Inflammatory macrophage treated with lipopolysaccharide for 4 hours (primary cell): ENCODE measurements at places on chromosomes 11 and 22.

DNA sequence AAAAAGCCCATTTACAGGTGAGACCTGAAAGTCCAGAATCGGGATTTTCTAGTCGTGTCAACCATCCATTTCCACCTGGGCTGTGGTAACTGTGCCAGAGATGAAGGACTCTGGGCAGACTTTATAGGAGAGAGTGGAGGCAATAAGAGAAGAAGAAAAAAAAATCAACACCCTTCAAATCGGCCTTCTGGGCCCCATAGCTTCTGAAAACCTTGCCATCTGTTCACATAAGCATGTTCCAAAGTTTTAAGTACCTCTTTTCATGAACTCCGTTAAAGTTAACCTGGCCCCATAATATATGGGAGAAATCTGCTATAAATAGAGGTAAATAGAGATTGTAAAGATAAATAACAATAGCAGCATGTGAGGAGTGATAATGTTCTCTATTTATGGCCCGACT lies 470.5 kb downstream of the MIAT start:
- DNase-seq: no peak

DNA sequence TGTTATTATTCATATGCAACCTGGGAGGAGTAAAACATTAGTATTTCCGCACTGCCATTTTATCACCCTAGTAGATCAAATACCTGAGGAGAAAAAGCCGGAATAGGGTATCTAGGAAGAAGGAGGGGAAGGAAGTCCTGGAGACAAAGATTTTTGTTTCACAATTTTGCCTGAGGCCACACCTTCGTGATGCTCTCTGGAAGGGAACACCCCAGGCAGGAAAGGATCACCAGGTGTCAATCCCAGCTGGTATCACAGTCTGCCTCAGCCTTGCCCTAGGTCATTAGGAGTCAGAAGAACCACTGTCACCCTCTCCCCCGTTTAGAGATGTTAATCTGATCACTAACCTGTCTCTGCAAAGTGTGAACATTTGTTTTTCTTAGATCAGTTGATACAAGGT lies 35.4 kb upstream of the IGSF9B start:
- DNase-seq: no peak

DNA sequence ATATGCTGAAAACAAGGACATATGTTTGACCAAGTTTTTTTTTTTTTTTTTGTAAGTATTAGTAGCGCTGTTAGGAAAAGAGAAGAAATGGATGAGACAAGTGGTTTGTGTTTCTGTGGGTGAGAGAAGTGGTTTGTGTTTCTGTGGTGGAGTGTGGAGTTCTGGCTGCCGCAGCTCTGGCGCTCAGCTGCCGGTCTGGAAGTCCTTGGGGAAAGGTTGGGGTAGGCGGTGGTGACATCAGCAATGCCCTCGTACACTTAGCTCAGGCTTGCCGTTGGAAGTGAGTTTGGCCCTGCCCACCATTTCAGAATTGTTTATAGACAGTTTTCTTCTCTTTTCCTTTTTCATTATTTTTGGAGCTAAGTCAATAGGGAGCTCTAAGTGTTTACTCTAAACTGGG lies 116.6 kb downstream of the TBC1D22A start:
- DNase-seq: peak; percentile 69

DNA sequence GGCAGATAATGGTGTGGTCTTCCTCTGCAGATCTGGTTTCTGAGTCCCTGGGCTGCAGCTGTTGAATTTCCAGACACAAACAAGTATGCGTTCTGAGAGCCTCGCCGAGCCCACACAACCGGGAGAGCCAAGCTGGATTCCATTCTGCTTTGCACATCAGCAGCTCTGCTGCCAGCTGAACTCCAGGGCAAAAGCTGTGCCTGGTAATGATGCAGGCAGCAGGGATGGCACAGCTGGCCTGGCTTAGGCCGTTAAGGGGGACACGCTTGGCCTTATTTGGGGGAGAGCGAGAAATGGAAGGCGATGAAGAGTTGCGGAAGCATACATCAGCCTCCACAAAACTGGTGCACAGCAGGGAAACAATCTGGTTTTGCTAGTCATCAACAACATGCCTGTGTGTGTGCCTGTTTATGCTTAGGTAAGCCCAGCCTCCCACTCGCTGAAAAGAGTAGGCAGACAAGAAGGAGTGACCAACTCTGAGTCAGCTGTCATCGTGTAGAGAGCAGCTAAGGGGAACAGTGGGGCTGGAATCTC lies 25.1 kb downstream of the ADAMTS8 start:
- peak; percentile 62 for DNase-seq

DNA sequence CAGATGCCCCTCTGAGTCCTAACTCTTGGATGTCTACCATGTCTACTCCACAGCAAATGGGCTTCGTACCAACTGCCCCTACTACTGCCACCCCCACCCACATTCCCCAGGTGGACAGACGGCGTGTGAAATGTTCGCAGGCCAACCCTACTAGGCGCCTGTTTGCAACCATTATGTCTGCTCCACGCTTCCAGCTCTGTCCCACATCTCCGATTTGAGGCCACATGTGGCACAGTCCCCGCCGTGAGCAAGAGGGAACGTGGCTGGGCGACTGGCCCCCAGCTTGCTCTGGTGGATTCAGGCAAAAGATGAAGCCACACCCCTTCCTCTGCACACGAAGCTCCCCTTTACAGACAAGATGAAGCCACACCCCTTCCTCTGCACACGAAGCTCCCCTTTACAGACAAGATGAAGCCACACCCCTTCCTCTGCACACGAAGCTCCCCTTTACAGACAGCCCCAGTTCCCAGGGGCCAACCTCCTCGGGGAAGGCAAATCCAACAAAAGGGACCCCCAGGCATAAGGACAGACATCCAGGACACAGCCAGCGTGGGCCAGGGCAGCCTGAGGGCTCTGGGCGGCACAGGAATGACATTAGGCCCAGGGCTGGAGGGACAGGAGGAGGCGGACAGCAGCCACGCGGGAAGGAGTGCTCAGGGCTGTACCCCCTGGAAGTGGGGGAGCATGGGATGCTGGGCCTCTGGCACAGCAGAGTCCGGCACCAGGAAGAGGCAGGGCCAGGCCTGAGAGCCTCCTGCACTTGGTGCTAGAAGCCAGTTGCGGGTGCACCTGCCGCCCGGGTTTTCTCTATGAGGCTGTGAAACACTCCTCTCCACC lies 106.2 kb downstream of the SHANK2 start:
- DNase-seq: no peak

DNA sequence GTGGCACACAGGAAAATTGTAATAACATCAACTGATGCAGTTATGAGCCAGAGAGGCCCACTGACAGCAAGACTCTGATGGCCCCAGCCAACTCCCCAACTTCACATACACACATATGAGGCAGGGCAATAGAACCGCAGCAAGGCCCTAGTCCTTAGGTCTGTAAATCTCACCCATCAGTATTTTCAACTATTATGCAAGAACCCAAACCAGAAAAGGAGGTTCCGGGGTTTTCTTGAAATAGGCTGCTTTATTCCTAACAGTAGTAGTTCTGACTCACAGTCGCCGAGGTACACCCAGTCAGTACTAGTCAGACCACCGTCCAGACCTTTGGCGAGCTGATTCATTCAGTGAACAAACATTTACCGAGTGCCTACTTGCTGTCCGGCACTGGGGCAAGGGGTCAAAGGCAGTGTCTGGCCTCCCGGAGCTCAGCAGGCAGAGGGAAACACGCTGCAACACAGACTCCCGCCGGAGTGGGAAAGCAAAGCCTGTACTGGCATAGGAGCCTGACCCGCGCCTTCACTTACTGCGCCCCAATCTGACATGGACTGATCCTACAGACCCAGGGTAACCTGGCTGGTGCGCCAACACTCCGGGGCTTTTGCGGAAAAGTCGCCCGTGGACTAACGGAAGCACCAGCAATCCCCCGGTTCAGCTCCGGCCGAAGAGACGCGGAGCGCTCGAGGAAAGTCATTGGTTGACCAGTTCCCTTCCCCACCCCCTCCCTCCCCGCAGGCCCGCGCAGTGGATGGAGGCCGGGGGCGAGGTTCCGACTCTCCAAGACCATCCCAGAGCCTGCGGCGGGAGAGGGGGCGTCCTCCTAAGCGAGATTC lies 1.3 kb downstream of the PLEKHA7 start:
- no peak for DNase-seq
